ENCODE measurements at places on chromosomes 13 and 19.

DNA sequence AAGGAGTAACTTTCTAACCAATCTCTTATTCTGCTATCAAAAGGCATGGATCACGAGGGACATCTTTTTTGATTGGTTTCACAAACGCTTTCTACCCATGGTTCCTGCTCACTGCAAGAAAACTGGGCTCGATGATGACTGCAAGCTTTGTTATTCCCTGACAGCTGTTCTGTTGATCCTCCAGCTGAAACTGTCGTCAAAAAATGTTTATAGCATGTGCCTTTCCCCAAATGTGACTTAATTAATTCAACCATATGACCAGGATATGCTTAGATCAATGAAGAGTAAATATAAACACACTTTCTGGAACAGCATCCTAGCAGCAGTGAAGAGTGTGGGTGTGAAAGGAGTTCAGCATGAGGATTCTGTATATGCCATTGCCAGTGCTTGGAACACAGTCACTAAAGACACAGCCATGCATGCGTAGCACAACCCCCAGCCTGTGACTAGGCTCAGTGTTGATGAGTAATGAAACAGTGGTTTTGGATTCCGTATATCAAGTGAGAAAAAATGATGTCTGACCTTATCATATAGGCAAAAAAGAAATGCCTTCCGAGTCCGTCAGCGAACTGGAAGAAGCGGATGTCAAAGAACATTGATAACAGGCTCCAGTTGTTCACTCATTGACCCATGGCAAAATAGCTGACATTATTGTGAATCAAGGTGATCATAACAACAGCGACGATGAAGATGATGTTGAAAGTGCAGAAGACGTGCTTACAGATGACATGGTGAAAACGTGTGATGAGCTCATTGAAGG is 347.4 kb downstream of the FGF9 start:
- no peak for DNase-seq

- DNase-seq = no peak
Measured at GRCh38 chr19:56905631-56906150, 65.2 kb upstream of the PEG3 start.

GRCh38 chr19:336067-336614 is 8.5 kb downstream of the MIER2 start:
- no peak for DNase-seq

- DNase-seq = no peak
Measured at GRCh38 chr19:30212574-30212973, 159.6 kb upstream of the ZNF536 start.

DNA sequence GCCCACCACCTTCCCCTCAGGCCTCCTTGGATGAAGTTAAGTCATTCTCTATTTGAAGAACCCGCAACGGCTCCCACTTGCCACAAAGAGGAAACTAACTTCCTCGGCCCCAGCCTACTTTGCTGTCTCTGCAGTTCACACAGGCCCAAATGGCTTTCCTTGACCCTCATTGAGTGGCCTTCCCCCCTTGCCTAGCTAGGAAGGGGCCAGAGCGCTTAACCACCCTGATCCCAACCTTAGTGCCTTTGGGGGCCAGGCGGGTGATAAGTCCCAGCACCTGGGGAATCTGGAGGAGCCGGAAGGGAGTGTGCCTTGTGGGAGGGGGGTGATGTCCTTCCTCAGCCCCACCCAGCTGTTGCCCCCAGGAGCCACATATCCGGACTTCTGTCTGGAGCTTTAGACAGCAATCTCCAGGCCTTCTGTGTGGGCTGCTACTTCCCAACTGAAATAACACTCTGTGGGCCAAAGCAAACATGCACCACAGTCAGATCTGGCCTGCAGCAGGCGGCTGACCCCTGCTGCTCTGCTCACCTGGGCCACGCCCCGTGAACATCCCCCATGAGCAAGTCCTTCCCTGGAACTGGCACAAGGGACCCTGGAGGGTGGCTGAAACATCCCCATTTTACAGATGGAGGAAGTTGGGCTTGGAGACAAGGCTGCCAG is 10.5 kb downstream of the NECTIN2 start:
- no peak for DNase-seq

- no peak for DNase-seq
Measured at GRCh38 chr13:100306434-100306999, 217.6 kb downstream of the PCCA start.

- DNase-seq = peak; percentile 24
Measured at GRCh38 chr19:18373892-18374629, 11.9 kb upstream of the GDF15 start.

GRCh38 chr19:31220540-31220939 is 128.7 kb downstream of the TSHZ3 start:
- DNase-seq = no peak

DNA sequence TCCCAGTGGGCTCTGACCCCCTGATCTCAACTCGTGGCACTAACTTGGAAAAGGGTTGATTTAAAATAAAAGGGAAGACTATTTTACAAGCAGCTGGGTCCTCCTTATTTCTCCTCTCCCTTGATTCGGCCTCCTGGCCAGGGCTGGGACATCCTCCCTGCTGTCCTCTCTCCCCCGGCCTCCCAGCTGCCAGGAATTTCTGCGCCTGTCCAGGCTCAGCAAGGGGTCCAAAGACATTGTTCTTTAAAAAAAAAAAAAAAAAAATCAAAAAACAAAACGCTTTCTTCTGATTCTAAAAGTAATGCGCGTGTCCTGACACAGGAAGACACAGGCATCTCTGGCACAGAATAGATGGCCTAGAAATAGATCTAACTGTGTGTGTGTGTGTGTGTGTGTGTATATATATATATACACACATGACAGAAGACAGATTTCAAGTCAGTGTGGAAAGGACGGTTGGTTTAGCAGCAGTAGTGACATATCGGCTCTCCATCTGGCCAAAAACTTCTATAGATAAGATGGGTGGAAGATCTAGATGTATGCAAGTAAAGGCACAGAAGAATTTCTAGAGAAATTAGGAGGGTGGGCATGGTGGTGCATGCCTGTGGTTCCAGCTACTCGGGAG is 12.3 kb upstream of the LENG8 start:
- DNase-seq = no peak

GRCh38 chr13:109756778-109757177 is 29.6 kb downstream of the IRS2 start:
- DNase-seq = no peak

DNA sequence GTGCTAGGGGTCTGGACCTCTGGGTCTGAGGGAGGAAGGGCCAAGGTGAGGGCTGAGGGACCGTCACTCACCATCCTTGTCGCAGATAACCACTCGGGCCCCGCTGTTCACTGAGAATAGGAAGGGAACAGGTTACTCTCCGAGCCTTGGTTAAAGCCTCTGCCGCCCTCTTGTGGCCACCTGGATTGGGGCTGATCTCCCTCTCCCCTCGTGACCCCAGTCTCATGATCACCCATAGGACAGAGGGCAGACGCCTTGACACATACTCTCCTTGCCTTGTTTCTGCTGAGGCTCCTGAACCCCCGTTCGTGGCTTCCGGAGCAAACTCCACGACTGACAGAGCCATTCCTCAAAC is 580 bp downstream of the HSD17B14 start:
- peak; percentile 68 for DNase-seq

- no peak for DNase-seq
Measured at GRCh38 chr19:11496391-11497163, 9.1 kb downstream of the ZNF653 start.

GRCh38 chr13:107332188-107332587 is 764.3 kb upstream of the ARGLU1 start:
- no peak for DNase-seq

DNA sequence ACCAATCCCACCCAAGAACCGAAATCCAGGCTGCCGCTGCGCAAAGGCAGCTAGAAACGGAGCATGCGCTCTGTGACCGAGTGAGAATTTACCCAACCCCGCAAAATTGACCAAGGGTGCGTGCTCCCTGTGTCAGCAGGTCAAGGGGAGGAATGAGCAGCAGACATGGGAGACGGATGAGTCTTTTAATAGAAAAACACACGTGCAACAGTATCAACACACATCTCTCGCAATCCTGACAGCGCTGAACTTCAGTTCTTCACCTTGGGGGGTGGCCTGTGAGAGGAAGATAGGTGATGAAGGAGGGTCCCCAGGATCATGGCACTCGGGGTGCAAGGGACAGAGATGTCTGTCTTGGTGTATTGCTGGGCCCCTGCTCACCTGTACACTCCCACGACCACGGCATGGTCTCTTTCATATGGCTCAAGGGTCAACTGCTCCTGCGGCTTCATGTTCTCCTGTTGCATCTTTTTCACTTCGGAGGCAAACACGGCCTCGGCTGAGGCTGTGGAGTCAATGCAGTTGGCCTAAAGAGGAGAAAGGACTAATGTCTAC is 402 bp upstream of the DYRK1B start:
- no peak for DNase-seq

DNA sequence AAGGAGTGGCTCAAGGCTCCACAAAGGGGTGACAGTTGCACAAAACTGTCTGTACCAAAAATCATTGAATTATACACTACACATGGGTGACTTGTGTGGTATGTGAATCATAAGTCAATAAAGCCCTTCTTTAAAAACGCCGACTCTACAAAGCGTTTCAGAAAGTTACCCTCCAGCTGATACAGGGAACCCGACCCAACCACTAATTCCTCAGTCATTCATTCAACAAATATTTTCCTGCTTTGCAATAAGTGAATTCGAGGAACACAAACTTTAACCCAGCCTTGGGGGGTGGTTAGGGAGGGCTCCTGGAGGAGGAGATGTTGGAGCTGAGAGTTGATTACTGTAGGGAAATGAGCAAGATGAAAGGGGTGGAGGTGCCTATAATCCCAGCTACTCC is 32.0 kb downstream of the LTBP4 start:
- DNase-seq = no peak

DNA sequence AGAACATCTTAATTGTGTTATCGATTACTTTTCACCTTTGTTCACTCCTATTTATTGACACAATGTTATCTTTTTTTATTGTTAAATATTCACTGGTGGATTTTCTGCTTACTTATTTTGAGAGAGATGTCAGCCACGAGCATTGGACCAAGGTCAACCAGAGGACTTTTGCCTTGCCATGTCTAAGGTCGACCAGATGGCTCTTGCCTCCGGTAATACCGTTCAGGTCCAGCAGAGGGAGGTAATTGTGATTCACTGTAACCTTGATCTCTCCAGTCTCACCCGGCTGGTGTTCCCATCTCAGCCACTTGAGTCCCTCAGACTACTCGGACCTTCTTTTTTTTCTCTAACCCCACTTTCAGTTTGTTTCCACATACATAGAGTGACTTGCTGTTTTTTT is 1438.1 kb downstream of the UQCRFS1 start:
- DNase-seq = no peak

- DNase-seq = no peak
Measured at GRCh38 chr19:17623224-17623935, 64.8 kb downstream of the UNC13A start.

DNA sequence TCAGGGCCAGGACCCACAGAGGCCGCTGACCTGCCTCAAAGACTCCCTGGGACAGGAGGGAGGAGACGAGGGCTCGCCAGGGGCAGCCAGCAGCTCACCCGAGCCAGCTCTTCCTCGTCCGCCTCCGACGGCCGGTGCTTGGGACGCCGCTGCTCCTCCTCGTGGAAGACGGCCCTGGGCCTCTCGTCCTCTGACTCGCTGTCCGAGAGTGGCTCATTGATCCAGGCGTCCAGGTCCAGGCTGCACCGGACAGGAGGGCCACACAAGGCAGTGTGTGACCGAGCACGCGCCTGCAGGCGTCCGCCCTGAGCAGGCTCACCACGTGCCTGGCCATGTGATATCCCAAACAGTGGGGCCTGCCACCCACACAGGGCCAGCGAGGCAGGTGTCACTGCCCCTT is 19.8 kb downstream of the IZUMO4 start:
- DNase-seq = no peak

DNA sequence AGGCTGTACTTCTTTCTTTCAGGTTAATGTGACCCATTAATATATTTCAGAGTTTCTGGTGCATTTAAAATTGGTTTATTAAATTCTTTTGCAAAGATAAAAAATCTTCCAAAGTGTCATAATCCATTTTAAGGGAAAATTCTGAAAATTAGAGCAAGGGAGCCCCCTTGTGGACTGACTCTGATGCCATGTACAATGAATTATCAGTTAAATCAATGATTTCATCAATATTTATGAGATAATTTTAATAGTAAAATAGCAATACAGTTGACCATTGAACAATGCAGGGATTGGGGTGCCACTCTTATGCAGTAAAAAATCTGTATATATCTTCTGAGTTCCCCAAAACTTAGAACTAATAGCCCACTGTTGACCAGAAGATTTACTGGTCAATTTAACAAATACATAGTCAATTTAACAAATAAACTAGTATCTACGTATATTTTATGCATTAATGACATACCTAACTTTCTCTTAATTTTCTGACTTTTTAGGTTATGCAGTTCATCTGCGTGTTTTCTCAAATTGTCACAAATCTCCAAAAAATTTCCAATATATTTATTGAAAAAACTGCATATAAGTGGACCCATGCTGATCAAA is 479.1 kb upstream of the MIR17HG start:
- no peak for DNase-seq

- DNase-seq = no peak
Measured at GRCh38 chr19:18349524-18350128, 9.2 kb downstream of the PGPEP1 start.

GRCh38 chr13:75550159-75550567 is 572 bp downstream of the UCHL3 start:
- DNase-seq = no peak

DNA sequence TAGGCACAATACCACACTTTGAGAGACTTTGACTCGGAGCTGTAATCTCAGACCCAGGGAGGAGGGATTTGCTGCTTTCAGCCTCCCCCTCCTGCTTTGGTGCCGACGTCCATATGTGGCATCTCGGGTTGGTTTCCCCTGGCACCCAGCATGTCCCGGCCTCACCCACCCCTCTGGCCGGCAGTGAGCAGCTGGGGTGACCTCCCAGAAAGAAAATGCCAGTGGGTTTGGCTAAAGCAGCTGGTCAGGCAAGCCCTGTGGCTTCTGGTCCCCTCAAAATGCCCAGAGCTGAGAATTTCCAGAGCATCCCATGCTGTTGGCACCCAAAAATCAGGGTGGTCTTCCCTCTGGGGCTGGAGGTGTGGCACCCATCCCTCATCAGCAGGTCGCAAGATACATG is 34.1 kb downstream of the INSR start:
- no peak for DNase-seq

- no peak for DNase-seq
Measured at GRCh38 chr13:25111585-25111956, 15.6 kb downstream of the PABPC3 start.

DNA sequence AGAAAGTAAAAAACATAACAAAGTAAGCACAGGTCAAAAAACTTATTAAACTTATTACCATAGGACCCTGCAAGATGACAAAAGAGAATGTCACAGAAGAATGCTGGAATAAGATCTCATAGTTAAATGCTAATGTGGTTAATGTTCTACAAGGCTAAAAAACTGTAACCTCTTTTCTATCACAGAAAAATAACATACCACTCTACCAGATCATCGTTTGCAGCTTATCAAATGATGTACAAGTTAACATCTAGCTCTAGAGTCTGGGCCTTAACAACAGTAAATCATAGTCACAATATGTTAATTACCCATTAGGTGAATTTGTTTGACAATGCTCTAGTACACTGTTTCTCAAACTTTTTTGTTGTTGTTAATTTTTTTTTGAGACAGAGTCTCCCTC is 53.0 kb downstream of the NUFIP1 start:
- no peak for DNase-seq
